ENCODE measurements at places on chromosomes 3 and 15. TPM values are rescaled to one million over a fixed set of nuclear protein-coding genes. Genes with fewer than 3 reads are reported as not detected.

Gene GOLGA8N
- 6.5 TPM for total RNA-seq

Gene CACNA1D
- total RNA-seq = 2.9 TPM

Gene ETV5
- 6.7 TPM for total RNA-seq

- DNase-seq = no peak
- H3K27ac ChIP-seq = no peak overlapping the region
- no peak overlapping the region for H3K4me3 ChIP-seq
- H3K36me3 ChIP-seq = no peaks in the 10 kb centered on the region
These were observed 128.8 kb upstream of the ZBTB20 start for GRCh38 chr3:115275896-115276295.

- H3K27me3 ChIP-seq = no peaks in the 10 kb centered on the region
- no peak overlapping the region for H3K4me3 ChIP-seq
- no peak overlapping the region for H3K27ac ChIP-seq
- no peaks in the 10 kb centered on the region for H3K4me1 ChIP-seq
These were observed 416.4 kb upstream of the PDZRN3 start for GRCh38 chr3:74041068-74041675.

DNA sequence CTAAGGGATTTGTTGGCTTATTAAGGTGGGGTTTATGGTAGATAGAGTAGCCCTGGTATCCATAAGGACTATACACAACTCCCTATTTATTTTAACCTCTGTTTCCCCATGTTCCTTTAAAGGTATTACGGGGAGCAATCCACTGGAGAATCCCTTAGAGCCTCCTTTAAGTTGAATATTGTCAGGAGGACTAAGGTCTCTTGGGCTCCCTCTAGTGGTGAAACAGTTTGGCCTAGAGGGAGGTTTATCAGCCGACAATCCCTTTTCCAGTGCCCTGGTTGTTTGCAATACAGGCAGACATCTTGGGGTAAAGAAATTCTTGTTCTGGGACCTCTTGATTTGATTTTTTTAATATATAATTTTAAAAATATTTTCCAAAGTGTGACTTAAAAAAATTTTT is 12.9 kb downstream of the OPA1 start:
- peaks cover 6% of the 10 kb centered on the region for H3K4me1 ChIP-seq
- H3K27me3 ChIP-seq = no peaks in the 10 kb centered on the region
- no peaks in the 10 kb centered on the region for H3K36me3 ChIP-seq
- no peak for DNase-seq

- H3K27ac ChIP-seq = no peak overlapping the region
- DNase-seq = no peak
- H3K27me3 ChIP-seq = no peaks in the 10 kb centered on the region
- H3K4me3 ChIP-seq = no peak overlapping the region
- peaks cover 28% of the 10 kb centered on the region for H3K36me3 ChIP-seq
- peaks cover 6% of the 10 kb centered on the region for H3K4me1 ChIP-seq
These were observed 39.4 kb upstream of the TRIM71 start for GRCh38 chr3:32778389-32778788.

Measured in esophagus squamous epithelium (tissue), 5 donors.